ENCODE measurements at places on chromosomes 2 and 18.

- DNase-seq: no peak
Observed at GRCh38 chr2:143083636-143084035, 45.6 kb upstream of the ARHGAP15 start.

- DNase-seq: no peak
Observed at GRCh38 chr2:77207331-77207730, 314.8 kb downstream of the LRRTM4 start.

- DNase-seq: no peak
Observed at GRCh38 chr18:12543697-12544096, 114.2 kb downstream of the SPIRE1 start.

- DNase-seq: no peak
Observed at GRCh38 chr2:143477714-143478443, 348.7 kb downstream of the ARHGAP15 start.

DNA sequence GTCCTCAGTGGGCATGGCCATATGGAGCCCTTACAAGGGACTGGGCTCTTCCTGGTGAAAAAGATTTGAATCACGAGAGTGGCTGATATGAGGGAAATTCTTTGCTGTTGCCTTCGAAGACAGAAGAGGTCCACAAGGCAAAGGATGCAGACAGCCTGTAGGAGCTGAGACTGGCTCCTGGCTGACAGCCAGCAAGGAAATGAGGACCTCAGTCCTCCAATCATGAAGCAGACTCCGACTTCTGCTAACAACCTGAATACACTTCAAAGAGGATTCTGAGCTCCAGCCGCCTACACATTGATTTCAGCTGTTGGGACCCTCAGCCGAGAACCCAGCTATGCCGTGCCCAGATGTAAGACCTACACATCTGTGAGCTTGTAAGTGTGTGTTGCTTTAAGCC is 3.0 kb upstream of the ST8SIA5 start:
- no peak for DNase-seq

- peak; percentile 53 for DNase-seq
Observed at GRCh38 chr18:77099485-77100370, 32.9 kb downstream of the MBP start.

DNA sequence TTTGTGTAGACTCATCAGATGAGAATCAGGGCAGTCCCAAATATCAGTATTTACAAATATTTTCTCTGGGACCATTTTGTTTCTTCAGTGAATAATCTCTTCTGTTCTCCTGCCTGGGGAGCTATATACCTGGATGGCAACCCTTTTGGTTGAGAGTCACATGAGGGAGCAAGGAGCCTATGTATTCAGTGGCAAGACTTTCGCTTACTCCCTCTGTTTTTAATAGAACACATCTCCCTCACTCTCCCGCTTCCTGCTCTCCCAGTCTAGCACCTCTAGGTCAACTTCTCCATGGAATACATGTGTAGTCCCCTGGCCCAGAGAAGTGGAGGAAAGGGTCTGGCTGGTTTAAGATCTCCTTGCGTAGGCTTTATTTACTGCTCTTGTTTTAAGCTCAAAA is 600.3 kb downstream of the CCDC85A start:
- DNase-seq: no peak

- no peak for DNase-seq
Observed at GRCh38 chr2:219041252-219041651, at the start of gene CFAP65. Gene CFAP65 (minus strand): TSS chr2:219041516. CDS start chr2:219039048, 2,468 bp downstream.

DNA sequence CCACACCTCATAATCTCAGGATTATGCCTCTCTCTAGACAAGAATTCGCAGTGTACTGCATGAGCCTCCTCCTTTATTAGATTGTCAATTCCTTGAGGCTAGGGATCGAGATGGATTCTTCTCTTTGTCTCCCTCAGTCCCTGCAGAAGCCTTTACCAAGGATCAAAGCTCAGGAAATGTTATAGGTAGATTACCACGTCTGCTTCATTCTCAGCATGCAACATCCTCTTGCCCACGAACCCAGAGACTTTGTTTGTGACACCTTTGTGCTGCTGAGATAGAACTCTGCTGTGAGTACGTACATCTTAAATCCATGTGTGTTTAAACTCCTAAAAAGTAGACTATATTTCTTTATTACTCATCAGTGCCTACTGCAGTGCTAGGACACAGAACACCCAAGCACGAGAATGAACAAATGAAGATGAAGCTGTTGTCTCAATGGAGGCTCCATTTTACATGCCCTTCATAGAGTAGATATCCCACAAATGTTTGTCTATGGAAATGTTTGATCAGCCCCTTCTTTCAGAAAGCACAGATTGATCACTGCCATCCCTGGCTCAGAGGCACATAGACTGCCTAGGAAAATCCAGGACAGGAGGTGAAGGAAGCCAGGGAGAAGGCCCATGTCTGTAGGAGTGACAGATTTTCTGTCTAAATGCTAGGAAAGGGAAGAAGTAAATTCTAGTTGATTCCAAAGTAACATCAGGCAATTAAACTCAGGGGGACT is 98.8 kb upstream of the KLHL29 start:
- DNase-seq: no peak

DNA sequence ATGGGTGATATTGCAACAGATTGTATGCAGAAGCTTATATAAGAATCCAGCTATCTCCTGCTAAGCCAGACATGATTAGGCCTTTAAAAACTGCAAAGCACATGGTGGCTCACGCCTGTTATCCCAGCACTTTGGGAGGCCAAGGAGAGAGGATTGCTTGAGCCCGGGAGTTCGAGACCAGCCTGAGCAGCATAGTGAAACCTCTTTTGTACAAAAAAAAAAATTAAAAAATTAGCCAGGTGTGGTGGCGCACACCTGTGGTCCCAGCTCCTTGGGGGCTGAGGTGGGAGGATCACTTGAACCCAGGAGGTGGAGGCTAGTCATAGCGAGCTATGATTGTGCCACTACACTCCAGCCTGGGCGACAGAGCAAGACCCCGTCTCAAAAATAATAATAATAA is 204.6 kb downstream of the TNS1 start:
- DNase-seq: no peak

DNA sequence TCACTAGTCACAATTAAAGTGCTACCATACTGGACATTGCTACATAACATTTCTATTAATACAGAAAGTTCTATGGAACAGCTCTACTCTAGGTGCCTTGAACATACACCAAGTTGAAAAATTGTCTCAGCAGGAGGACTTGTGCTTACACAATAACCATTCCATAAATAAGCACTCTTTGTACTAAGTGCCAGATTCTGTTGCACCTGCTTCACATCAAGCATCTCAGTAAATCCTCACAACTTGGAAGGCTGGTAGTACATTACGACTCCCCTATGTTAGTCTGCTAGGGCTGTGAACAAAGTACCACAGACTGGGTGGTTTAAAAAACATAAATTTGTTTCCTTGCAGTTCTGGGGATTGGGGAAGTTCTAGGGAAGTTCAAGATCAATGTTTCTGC is 296.9 kb upstream of the NCKAP5 start:
- DNase-seq: no peak

GRCh38 chr2:112520234-112520783 is 22.0 kb upstream of the POLR1B start:
- DNase-seq: no peak

- DNase-seq: no peak
Observed at GRCh38 chr2:200042944-200043343, 87.6 kb downstream of the MAIP1 start.

- no peak for DNase-seq
Observed at GRCh38 chr18:8627540-8627939, 18.3 kb downstream of the RAB12 start.

DNA sequence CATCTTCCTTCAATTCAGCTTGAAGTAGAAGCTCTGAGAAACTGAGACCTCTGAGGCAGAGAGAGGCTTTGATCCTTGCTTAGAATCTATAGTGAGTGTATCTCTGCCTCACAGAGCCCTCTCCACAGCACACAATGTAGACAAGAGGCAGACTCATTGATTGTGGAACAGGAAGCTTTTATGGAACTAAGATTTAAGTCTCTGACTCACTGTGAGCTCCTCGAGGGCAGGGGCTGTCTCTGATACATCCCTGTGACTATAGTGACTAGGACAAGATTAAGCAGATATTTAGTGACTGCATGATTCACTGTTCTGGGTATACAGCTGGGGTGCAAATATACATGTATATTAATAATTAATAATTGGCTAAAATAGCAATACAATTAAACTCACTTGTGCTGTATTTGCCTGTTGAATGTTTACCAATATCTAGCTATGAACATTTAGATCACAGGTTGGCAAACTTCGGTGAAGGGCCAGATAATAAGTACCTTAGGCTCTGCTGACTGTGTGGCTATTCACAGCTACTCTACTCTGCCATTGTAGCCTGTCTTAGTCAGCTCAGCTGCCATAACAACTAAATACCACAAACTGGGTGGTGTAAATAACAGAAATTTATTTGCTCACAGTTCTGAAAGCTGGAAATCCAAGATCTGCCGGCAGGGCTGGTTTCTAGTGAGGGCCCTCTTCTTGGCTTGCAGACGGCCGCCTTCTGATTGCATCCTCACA is 54.4 kb downstream of the ARHGEF4 start:
- no peak for DNase-seq

DNA sequence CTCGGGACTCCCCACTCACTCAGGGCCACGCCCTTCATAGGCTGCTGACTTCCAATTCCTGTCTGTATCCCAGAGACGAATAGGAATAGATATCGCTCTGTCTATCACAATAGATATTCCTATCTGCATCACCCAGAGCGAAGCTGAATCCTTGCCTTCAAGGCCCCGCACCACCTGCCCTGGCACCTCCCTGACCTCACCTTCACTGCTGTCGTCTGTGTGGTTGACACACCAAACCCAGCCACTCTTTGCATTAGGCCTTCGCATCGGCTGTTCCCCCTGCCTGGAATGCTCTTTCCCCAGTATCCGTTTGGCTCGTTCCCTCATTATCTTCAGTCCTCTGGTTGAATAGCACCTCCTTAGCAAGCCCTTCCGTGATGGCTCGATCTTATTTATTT is 43.5 kb downstream of the ATOH8 start:
- no peak for DNase-seq

GRCh38 chr18:7452331-7452730 is 114.8 kb upstream of the PTPRM start:
- no peak for DNase-seq

DNA sequence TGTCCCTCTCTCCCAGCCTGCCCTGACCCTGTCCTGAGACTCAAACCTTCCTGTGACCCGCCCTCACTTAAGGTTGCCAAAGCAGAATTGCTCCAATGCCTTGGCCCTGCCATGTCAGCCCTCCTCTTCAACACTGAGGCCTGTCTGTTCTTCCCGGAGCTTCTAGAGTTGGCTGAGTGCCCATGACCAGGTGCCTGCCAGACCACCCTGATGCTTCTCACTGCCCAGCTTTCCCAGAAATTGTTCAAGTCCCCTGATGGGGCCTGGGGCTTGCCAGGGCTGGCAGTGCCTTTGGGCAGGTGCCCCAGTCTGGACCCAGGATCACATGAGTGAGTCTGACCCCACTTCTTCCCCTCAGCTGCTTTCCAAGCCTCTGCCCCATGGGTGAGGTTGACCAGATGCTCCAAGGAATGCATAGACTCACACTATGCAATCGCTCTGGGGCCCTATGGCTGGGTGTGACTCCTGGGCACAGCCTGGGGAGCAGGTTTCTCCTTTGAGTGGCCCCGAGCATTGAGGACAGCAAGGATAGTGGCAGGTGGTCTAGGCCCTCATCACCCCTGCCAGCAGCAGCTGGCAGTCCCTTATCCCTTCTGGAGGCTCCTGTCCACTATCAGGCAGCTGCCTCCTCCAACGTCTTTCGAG is 3.1 kb upstream of the INPP5D start:
- no peak for DNase-seq

- DNase-seq: no peak
Observed at GRCh38 chr2:67857836-67858235, 205.0 kb downstream of the C1D start.

GRCh38 chr2:25029183-25029554 is 12.7 kb upstream of the EFR3B start:
- DNase-seq: no peak

DNA sequence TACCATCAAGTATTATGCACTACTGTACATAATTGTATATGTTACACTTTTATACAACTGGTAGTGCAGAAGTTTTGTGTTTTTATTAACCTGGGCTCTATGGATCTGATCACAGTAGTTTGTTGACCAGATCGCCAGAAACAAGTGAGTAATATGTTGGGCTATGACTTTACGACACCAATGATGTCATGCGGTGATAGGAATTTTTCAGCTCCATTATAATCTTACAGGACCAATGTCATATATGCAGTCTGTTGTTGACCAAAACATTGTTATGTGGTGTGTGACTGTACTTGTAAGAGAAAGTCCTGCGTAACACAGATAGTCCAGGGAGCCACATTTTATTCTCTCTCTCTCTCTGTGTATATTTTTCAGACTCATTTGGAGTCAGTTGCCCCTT is 4.5 kb upstream of the ACOXL start:
- no peak for DNase-seq

- DNase-seq: no peak
Observed at GRCh38 chr2:49029406-49029805, 124.9 kb downstream of the FSHR start.

DNA sequence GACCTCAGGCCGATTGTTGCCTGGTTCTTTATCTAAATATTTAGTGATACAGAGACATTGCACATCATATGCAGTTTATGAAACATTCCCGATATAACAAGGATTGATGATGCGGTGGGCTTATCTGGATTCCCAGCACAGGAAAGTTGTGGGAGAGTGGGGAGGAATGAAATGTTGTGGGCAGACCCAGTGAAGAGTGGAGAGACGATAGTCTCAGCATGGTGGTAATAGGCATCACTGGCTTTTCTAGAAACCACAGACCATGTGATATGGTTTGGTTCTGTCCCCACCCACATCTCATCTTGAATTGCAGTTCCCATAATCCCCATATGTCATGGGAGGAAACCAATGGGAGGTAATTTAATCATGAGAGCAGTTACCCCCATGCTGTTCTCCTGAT is 34.8 kb upstream of the RND3 start:
- no peak for DNase-seq

DNA sequence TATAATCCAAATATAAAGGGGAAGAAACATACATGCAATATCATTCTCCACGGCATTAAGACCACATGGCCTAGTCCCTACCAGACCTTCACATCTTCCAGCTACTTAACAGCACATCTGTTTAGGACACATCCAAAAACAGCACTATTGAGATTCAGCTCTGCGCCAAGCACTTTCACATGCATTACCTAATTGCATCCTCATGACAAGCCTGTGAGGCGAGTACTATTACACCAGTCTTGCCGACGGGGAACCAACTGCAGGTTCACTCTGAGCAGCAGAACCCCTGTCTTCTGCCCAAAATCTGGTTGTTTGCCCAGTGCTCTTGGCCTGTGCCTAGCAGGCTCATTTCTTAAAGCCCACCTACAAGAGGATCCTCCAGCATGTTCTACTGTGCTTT is 66.7 kb downstream of the AAK1 start:
- no peak for DNase-seq

- DNase-seq: no peak
Observed at GRCh38 chr2:237615631-237616249, 11.6 kb upstream of the LRRFIP1 start.

- peak; percentile 91 for DNase-seq
Observed at GRCh38 chr2:96538487-96539214, 2.1 kb downstream of the ARID5A start.
